Kidney (tissue), 22 donors: ENCODE measurements at places on chromosomes 12 and 14. TPM values are rescaled to one million over a fixed set of nuclear protein-coding genes. Genes with fewer than 3 reads are reported as not detected.
A peak's percentile ranks its signal among the peaks of the same experiment; 100 is the strongest.

Gene PLEKHG7
- 1.5 TPM for total RNA-seq

Gene ADAMTS20
- not detected for total RNA-seq

- no peaks in the 10 kb centered on the region for H3K36me3 ChIP-seq
- H3K27me3 ChIP-seq = no peaks in the 10 kb centered on the region
- H3K27ac ChIP-seq = no peak overlapping the region
Observed at GRCh38 chr12:107917912-107918800, 143.7 kb downstream of the ASCL4 start.

Gene ZDHHC22
- total RNA-seq = not detected

DNA sequence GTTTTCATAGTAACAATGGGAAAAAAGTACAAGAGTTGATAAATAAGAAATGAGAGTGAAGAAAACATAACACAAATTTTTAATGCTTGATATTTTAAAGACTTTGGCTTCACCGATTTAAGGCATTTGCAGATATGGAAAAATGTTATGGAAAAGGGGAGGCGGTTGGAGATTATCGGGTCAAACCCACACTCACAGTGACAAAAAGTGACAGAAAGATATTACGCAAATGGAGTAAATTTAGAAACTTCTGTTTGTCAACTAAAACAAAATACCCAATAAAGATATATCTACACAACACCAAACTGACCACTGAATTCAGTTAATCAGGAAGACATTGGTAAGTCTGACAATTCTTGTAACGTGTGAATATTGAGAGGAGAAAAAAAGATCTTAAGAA lies 2.5 kb downstream of the PPP1R12A start:
- H3K27ac ChIP-seq = no peak overlapping the region
- peaks cover 19% of the 10 kb centered on the region for H3K4me1 ChIP-seq
- H3K36me3 ChIP-seq = no peaks in the 10 kb centered on the region
- H3K4me3 ChIP-seq = peak overlapping the region; percentile 89

DNA sequence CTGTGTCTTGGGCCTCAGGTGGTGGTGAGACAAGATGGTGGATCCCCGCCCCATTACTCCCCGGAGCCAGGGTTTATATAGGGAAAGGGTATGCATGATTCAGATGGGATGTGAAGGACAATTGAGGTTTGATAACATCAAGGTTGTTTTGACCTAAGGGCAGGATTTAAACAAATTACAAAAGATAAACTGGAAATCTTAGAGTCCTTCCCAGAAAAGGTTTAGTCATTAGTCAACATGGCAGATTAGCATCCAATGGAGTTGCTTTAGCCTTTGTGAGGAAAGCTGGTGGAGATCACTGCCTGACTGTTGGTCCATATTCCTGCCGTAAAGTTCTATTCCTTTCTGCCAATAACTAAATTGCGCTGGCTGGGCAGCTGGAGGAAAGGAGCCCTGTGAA lies 15.6 kb upstream of the FRMD6 start:
- H3K27ac ChIP-seq = no peak overlapping the region
- no peaks in the 10 kb centered on the region for H3K27me3 ChIP-seq
- H3K36me3 ChIP-seq = no peaks in the 10 kb centered on the region
- DNase-seq = no peak

GRCh38 chr12:48788854-48789775 lies at the start of gene ADCY6:
Gene ADCY6, minus strand, starts transcription at chr12:48789089. Its CDS starts 5,655 bp downstream, at chr12:48783434.
- peaks cover 16% of the 10 kb centered on the region for H3K4me1 ChIP-seq
- peak within 1 kb of the TSS; percentile 93 for H3K27ac ChIP-seq
- H3K27me3 ChIP-seq = no peaks in the 10 kb centered on the region
- no peaks in the 10 kb centered on the region for H3K36me3 ChIP-seq
- DNase-seq = peak; percentile 91

DNA sequence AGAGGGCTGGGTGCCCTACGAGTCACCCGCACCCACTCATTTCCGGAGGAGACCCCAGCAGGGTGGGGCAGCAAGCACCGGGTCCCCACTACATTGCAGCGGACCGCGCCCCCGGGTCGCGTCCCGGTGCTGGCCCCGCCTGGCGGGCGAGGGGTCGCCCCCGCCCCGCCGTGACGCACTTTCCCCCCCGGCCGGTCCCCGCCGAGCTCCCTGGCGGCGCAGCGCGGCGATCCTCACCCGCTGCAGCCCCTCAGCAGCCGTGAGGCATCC lies 106.1 kb downstream of the PRICKLE1 start:
- peak overlapping the region; percentile 86 for H3K27ac ChIP-seq
- DNase-seq = peak; percentile 83
- no peaks in the 10 kb centered on the region for H3K4me1 ChIP-seq
- no peaks in the 10 kb centered on the region for H3K36me3 ChIP-seq
- no peaks in the 10 kb centered on the region for H3K27me3 ChIP-seq

Gene GPR162
- total RNA-seq = 5.0 TPM

GRCh38 chr12:50988051-50988450 lies 35.7 kb downstream of the HIGD1C start:
- H3K36me3 ChIP-seq = peaks cover 19% of the 10 kb centered on the region
- no peak overlapping the region for H3K27ac ChIP-seq
- no peak overlapping the region for H3K4me3 ChIP-seq
- H3K27me3 ChIP-seq = no peaks in the 10 kb centered on the region

GRCh38 chr14:99749142-99749541 lies 44.1 kb upstream of the EML1 start:
- peaks cover 4% of the 10 kb centered on the region for H3K4me1 ChIP-seq
- no peak overlapping the region for H3K27ac ChIP-seq
- no peak for DNase-seq
- H3K36me3 ChIP-seq = no peaks in the 10 kb centered on the region
- no peak overlapping the region for H3K4me3 ChIP-seq

Gene RPL36AL
- 157 TPM for total RNA-seq

DNA sequence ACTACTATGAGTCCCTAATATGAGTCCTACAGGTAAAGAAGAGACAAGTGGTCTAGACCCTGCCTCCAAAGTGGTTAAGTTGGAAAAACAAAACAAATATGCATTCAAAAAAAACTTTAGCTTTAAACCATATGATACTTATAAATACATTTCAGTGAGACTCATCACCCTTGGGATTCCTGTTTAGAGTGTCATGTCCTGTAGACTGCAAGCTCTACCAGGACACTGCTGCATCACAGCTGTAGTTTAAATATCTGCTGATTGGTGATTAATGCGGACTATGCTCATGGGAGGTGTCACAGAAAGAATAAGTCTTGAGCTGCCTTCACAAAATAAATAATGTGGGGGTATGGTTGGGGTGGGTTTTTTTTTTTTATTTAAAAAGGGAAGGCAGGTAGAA lies 8.8 kb upstream of the LGR5 start:
- no peaks in the 10 kb centered on the region for H3K4me1 ChIP-seq
- no peaks in the 10 kb centered on the region for H3K36me3 ChIP-seq
- H3K27me3 ChIP-seq = no peaks in the 10 kb centered on the region
- H3K27ac ChIP-seq = no peak overlapping the region
- DNase-seq = no peak

Gene KRT71
- total RNA-seq = not detected

- H3K27ac ChIP-seq = no peak overlapping the region
- H3K36me3 ChIP-seq = no peaks in the 10 kb centered on the region
- H3K4me3 ChIP-seq = no peak overlapping the region
- H3K27me3 ChIP-seq = no peaks in the 10 kb centered on the region
Observed at GRCh38 chr14:23539248-23540140, 12.1 kb downstream of the ZFHX2 start.

Gene PAH
- 8.7 TPM for total RNA-seq

DNA sequence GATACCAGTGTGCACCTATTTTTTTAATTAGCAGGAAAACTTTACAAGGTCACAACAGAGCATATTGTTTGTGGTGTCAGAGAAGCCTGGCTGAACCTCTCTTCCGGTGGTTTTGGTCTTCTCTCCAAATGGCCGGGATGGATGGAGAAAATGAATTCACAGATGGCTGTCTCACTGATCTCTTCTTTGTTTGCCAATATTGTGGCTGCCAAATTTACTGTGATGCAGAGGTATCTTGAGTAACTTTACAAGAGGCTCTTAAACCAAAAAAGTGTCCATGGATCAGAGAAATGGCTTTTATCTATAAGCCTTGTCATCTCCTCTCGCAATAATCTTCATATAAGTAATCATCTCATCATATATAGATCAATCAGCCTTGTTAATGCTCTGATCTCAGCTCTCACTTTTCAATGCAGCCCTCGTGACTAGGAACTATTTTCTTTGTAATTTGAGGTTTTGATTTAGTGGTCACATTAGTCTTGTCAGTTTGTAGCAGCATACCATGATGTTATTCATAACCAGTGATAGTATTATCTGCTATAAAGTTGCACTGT lies 308.1 kb downstream of the EGLN3 start:
- no peak overlapping the region for H3K4me3 ChIP-seq
- H3K4me1 ChIP-seq = no peaks in the 10 kb centered on the region
- no peak for DNase-seq
- no peaks in the 10 kb centered on the region for H3K27me3 ChIP-seq
- H3K36me3 ChIP-seq = no peaks in the 10 kb centered on the region

Gene KRT78
- total RNA-seq = not detected

Gene PAX9
- 0.19 TPM for total RNA-seq

GRCh38 chr14:101505236-101505970 lies 55.9 kb upstream of the DIO3 start:
- DNase-seq = peak; percentile 67
- H3K4me3 ChIP-seq = no peak overlapping the region
- H3K27me3 ChIP-seq = peaks cover 2% of the 10 kb centered on the region
- H3K36me3 ChIP-seq = no peaks in the 10 kb centered on the region

DNA sequence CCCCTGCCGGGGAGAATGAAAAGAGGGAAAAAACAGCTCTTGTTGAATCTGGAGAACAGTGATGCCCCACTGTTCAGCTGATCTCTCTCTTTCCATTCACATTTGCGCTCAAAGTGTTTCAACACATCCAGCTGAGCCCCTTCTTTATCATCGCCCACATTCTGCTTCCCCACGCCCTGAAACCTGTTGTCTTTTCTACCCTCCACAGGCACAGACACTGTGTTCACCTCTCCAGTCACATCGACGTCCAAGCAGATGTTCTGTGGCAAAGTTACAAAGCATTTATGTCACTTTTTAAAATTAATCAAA lies 338.7 kb downstream of the EGLN3 start:
- H3K4me1 ChIP-seq = no peaks in the 10 kb centered on the region
- no peaks in the 10 kb centered on the region for H3K27me3 ChIP-seq
- no peaks in the 10 kb centered on the region for H3K36me3 ChIP-seq
- no peak overlapping the region for H3K27ac ChIP-seq

DNA sequence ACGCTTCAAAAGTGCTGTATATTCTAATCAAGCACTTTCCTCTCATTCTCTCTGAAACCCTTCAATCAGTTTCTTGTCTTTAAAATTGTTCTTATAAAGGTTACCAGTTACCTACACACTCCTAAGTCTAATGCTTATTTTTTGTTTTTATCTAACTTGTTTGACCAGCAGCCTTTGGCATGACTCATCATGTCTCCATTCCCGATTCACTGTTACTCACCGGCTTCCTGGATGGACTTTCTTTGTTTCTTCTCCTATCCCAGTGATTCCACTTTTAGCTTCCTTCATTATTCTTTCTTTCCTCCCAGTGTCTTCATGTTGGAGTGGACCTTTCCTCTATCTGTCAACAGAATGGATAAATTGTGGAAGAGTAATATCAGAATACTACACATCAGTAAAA lies 368.6 kb upstream of the CCDC196 start:
- no peaks in the 10 kb centered on the region for H3K36me3 ChIP-seq
- H3K27ac ChIP-seq = no peak overlapping the region

DNA sequence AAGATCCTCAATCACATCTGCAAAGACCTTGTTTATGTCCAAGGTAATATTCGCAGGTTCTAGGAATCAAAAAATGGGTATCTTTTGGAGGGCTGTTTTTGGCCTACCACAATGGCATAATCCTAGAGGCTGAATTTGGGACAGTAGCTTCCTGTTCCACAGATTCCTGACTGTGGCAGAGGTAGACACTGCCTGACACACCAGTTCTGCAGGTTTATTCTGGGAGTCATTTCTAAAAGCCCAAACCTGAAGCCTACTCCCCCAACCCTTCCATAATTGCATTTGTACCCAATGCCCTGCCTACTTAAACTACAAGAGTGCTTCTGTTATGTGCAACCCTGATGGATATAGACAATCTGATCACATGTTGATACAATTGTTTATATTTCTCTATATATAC lies 378.9 kb downstream of the PCNX1 start:
- H3K36me3 ChIP-seq = no peaks in the 10 kb centered on the region
- H3K4me1 ChIP-seq = no peaks in the 10 kb centered on the region
- no peak for DNase-seq
- no peaks in the 10 kb centered on the region for H3K27me3 ChIP-seq

DNA sequence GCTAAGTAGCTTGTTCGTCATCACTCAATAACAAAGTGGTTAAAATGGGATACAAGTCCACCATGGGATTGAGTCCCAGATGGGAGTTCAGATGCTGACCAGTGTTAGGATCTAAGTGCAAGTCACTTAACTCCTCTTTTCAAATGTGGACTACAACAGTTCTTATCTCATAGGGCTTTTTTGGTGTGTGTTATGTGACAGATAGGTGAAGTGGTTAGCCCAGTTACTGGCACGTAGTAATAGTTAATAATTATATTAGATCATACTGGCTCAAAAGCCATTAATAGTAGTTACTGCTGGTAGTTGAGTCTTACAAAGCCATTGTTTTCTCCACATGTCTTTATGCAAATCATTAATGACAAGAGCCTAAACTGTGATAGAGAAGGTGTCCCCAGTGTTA lies 73.2 kb downstream of the RCOR1 start:
- no peaks in the 10 kb centered on the region for H3K4me1 ChIP-seq
- no peak overlapping the region for H3K4me3 ChIP-seq
- no peaks in the 10 kb centered on the region for H3K27me3 ChIP-seq
- no peaks in the 10 kb centered on the region for H3K36me3 ChIP-seq
- DNase-seq = no peak

Gene RNASE7
- total RNA-seq = not detected

Gene SLCO1C1
- 0.91 TPM for total RNA-seq

DNA sequence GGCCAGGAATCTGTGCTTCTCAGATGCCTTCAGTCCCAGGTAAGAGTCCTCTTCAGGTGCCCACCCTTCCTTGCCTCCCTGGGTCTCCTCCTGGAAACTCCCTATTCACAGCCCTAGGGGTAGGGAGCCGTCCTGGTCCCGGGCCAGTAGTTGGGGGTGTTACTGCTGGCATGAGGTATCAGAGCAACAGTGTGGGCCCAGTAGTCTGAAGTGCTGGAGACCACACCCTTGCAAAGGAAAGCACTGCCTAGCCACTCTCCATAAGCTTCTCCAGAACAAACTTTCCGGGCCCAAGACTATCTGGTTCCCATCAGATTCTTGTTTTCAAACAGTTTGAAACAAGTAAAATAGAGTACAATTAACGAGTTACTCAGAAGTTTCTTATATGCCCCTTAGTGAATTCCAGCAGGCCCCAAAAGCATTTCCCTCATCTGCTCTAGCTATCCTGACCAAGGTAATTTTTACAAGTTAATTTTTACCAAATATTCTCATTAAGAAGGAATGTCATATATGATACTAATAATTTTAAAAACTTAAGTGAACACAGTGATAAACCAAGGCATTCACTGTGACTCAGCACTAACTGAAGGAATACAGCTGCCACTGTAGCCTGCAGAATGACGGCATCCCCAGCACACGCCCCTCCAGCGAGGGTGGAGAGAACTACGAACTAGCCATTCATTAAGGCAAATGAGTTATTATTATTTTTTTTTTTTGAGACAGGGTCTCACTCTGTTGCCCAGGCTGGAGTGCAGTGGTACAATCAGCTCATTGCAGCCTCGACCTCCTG lies 49.4 kb downstream of the MOK start:
- no peaks in the 10 kb centered on the region for H3K4me1 ChIP-seq
- no peaks in the 10 kb centered on the region for H3K27me3 ChIP-seq
- no peak overlapping the region for H3K27ac ChIP-seq
- no peaks in the 10 kb centered on the region for H3K36me3 ChIP-seq
